Heart right ventricle (tissue), 16 donors: ENCODE measurements at places on chromosomes 12 and 14. TPM values are rescaled to one million over a fixed set of nuclear protein-coding genes. Genes with fewer than 3 reads are reported as not detected.

The ZNF891 gene
- 0.75 TPM for total RNA-seq

DNA sequence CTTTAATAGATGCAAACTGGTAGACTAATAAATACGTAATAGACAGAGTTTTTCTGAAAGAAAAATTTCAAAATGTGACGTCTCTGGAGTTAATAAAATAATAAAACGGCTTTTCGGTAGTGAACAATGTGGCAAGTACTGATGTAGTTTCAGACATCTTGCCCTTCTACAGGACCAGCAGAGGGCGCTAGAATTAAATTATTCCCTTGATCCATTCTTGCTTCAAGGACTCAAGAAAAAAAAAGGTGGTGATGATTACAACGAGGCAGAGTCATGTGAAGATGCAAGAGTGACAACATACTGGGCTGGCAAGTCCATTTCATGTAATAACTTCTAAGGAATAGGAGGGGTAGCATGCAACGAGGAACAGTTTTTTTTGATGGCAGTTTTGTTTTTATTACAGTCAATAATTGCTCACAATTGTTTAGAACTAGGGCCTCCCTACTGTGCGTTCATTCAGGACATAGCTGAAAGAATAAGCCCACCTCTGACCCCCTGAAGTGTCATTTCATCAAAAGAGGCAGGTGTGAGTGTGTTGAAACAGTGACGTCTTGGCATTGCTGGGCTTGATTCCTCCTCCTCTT lies 101.0 kb upstream of the GZMB start:
- no peaks in the 10 kb centered on the region for H3K27me3 ChIP-seq
- H3K4me1 ChIP-seq, result no peaks in the 10 kb centered on the region
- H3K4me3 ChIP-seq, result no peak overlapping the region
- no peak overlapping the region for H3K27ac ChIP-seq

The CAPZA3 gene
- total RNA-seq, result not detected

The CMKLR1 gene
- 6.4 TPM for total RNA-seq

- no peaks in the 10 kb centered on the region for H3K27me3 ChIP-seq
- peak overlapping the region; percentile 64 for H3K27ac ChIP-seq
- DNase-seq, result no peak
Measured at GRCh38 chr14:32202491-32202997, 525 bp downstream of the RNU6-8 start.

DNA sequence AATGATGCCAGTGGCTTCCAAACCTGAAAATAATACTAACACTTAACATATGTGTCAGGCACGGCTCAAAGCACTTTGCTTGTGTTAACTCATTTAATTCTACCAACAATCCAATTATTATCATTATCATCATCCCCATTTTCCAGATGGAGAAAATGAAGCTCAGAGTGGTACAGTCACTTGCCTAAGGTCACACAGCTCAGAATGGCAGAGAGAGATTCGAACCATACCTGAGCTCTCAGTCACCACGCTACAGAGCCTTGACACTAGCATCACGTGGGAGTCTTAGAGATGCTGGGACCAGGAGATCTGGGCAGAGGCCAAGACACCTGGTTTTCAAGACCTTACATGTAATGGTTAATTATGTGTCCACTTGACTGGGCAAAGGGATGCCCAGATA lies 34.2 kb downstream of the DHX37 start:
- H3K4me1 ChIP-seq, result no peaks in the 10 kb centered on the region
- no peak overlapping the region for H3K27ac ChIP-seq
- peaks cover 100% of the 10 kb centered on the region for H3K36me3 ChIP-seq
- no peak overlapping the region for H3K4me3 ChIP-seq
- DNase-seq, result no peak

The PCNX1 gene
- 54.7 TPM for total RNA-seq

The GALNT9 gene
- 0.19 TPM for total RNA-seq

The PLEK2 gene
- not detected for total RNA-seq

The UNC79 gene
- total RNA-seq, result 0.32 TPM

- H3K4me3 ChIP-seq, result no peak overlapping the region
- no peak for DNase-seq
- H3K36me3 ChIP-seq, result no peaks in the 10 kb centered on the region
- H3K4me1 ChIP-seq, result no peaks in the 10 kb centered on the region
- H3K27ac ChIP-seq, result no peak overlapping the region
Measured at GRCh38 chr14:97832776-97833175, 1035.6 kb downstream of the VRK1 start.

DNA sequence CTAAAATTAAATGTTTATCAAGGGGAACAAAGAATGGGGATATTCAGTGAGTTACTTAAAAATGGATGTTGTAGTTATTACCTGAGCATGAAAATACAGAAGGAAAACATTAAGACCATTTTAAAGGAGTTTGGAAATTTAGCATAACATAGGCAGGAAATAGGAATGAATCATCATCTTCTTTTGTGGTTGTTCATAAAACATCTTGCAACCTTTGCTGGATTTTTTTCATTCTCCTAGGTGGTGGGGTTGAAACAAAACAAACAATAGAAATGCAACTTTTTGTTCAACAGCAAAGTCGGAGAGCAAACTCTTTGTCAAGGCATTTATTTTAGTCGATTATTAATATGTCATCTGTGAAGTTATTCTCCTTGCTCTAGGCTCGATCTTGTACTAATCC lies 275.1 kb downstream of the IPO8 start:
- DNase-seq, result no peak
- no peak overlapping the region for H3K27ac ChIP-seq
- H3K36me3 ChIP-seq, result no peaks in the 10 kb centered on the region
- H3K27me3 ChIP-seq, result no peaks in the 10 kb centered on the region
- peaks cover 4% of the 10 kb centered on the region for H3K4me1 ChIP-seq

The SMCO2 gene
- total RNA-seq, result not detected

DNA sequence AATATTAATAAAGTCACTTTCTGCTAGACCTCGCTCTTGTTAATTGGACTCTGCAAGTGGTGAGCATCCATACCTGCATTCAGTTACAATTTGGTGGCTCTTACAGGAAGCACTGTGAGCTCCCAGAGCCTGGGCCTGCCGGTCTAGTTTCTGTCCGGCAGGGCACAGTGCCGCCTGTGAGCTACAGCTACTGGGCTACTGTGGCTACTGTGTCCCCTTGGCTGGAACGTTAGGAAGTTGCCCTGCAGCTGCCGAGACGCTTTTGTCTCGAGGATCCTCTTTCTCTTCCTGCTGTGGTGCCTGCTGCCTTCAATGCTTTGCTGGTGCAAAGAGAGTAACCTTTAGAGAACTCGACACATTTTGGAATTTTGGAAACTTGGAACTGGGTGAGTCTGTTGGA lies 44.6 kb upstream of the PTGDR start:
- no peaks in the 10 kb centered on the region for H3K4me1 ChIP-seq
- H3K27me3 ChIP-seq, result no peaks in the 10 kb centered on the region
- no peaks in the 10 kb centered on the region for H3K36me3 ChIP-seq
- no peak for DNase-seq

The HPD gene
- total RNA-seq, result 0.51 TPM

GRCh38 chr12:51867796-51868428 lies 19.4 kb upstream of the FIGNL2 start:
- H3K27ac ChIP-seq, result no peak overlapping the region
- H3K27me3 ChIP-seq, result peaks cover 25% of the 10 kb centered on the region
- no peak for DNase-seq
- H3K36me3 ChIP-seq, result no peaks in the 10 kb centered on the region
- H3K4me1 ChIP-seq, result peaks cover 36% of the 10 kb centered on the region

DNA sequence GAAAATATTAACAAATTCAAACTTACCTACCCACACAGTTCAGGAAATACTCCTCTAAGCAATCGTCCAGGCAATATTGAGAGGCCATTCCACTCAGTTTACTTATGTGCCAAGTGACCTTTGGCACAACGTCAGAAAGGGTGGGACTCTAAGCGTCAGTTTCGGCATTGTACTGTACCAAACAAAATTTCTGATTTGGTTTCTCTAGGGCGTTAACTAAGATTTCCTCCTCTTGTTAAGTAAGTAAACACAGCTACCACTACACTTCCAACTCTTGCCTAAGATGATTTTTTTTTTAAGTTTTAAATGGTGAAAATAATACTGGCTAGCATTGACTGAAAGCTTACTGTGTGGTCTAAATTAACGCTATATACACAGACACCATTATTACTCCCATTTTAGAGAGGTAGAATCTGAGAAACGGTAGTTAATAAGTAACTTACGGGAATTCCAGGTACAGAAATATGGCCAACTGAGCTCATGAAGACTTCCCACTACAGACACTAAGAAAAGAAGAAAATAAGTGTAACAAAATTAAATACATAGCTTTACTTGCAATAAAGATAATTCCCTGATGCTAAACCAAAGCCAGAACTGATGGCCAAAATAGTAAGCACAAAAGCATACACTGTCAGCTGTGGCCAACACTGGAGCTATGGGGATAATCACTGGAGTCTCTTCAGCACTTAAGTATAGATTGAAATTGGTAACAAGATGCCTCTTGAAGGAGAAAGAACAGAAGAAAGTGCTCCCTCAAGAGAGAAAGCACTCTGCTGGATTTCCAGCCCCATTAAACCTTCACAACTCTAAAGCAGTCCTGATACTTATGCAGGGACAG lies 76.1 kb downstream of the EPS8 start:
- H3K4me3 ChIP-seq, result peak overlapping the region; percentile 6
- peak overlapping the region; percentile 23 for H3K27ac ChIP-seq
- H3K4me1 ChIP-seq, result peaks cover 8% of the 10 kb centered on the region
- no peak for DNase-seq
- no peaks in the 10 kb centered on the region for H3K27me3 ChIP-seq
- H3K36me3 ChIP-seq, result no peaks in the 10 kb centered on the region

GRCh38 chr14:65627315-65627714 lies 214.8 kb downstream of the FUT8 start:
- H3K4me3 ChIP-seq, result no peak overlapping the region
- H3K27me3 ChIP-seq, result no peaks in the 10 kb centered on the region
- DNase-seq, result no peak
- H3K4me1 ChIP-seq, result no peaks in the 10 kb centered on the region

DNA sequence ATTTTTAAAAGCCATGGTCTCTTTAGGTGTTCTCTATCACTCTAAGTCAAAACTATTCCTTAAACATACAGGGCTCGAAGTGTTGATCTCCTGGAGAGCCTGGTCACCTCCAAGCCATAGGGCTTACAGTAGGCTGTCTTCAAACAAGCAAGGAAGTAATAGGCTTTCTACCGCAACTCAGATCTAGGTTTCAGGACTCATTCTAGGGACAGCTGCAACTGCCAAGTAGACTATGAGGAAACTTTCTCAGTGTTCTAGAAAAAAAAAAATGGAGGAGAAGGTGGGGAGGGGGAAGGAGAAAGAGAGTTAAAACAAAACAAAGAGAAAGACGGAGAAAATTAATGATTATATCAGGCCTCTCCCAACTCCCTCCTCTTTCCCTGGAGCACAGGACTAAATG lies 106.9 kb upstream of the ETV6 start:
- H3K36me3 ChIP-seq, result no peaks in the 10 kb centered on the region
- peaks cover 5% of the 10 kb centered on the region for H3K4me1 ChIP-seq
- H3K27ac ChIP-seq, result no peak overlapping the region
- no peaks in the 10 kb centered on the region for H3K27me3 ChIP-seq
- H3K4me3 ChIP-seq, result no peak overlapping the region

- H3K27me3 ChIP-seq, result no peaks in the 10 kb centered on the region
- H3K36me3 ChIP-seq, result no peaks in the 10 kb centered on the region
- peak; percentile 53 for DNase-seq
- peaks cover 40% of the 10 kb centered on the region for H3K4me1 ChIP-seq
- H3K27ac ChIP-seq, result peak overlapping the region; percentile 32
Measured at GRCh38 chr14:69643430-69644200, 32.2 kb downstream of the SUSD6 start.

DNA sequence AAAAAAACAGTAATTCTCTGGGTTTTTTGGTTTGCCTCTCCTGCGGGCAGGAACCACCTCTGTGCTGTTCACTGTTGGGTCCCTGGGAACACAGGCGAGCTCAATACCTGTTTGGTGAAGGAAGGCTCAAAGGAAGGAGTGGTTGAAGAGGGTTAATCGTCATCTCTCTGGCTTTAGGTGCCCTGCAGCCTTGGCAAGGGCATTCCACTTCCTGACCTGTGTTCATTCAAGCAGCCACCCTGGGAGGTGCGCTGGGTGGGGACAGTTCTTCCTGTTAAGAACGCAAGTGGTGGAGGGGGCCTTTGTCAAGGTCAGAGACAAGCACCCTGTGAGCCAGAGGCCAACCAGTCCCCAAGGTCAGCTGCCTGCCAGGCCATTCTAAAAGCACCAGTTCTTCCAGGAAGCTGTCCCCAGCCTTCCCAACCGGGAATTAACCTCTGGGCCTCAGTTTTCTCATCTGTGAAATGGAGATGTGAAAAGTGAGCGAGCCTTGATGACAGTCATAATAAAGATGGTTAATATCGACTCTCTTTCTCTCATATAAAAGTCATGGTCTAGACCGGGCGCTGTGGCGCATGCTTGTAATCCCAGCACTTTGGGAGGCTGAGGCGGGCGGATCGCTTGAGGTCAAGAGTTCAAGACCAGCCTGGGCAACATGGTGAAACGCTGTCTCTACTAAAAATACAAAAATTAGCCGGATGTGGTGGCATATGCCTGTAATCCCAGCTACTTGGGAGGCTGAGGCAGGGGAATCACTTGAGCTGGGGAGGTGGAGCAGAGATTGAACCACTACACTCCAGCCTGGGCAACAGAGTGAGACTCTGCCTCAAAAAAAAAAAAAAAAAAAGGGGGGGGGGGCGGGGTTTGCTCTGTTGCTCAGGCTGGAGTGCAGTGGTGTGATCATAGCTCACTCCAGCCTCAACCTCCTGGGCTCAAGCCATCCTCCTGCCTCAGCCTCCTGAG lies 6.1 kb downstream of the RHOF start:
- DNase-seq, result no peak
- no peaks in the 10 kb centered on the region for H3K36me3 ChIP-seq
- H3K4me1 ChIP-seq, result peaks cover 44% of the 10 kb centered on the region

The SLCO1B1 gene
- 0.28 TPM for total RNA-seq

The BICDL1 gene
- not detected for total RNA-seq
